Stimulated activated CD4-positive, alpha-beta T cell treated with anti-CD3 and anti-CD28 coated beads, Interleukin-12 subunit alpha, Interleukin-12 subunit beta, amount 100 ng/mL, for 24 hours (primary cell): ENCODE measurements at places on chromosomes 7 and 10.

GRCh38 chr7:106288263-106288662 lies 3.5 kb upstream of the NAMPT start:
- DNase-seq: no peak

GRCh38 chr10:78072504-78072903 lies 38.8 kb downstream of the RPS24 start:
- DNase-seq: no peak

- DNase-seq: no peak
These were observed 20.9 kb upstream of the ACSL5 start for GRCh38 chr10:112353046-112353445.

DNA sequence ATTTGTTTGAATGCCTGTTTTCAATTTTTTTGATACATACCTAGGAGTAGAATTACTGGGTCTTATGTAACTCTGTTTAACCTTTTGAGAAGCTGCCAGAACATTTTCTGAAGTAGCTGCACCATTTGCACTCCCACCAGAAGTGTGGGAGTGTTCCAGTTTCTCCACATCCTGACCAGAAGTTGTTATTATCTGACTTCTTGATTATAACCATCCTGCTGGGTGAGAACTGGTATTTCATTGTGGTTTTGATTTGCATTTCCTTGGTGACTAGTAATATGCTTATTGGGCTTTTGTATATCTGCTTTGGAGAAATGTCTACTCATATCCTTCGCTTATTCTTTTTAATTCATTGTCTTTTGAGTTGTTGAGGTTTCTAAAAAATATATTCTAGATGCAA lies 117.2 kb upstream of the GLCCI1 start:
- DNase-seq: no peak
